H1 (cell line): ENCODE measurements at places on chromosomes 4 and X.

DNA sequence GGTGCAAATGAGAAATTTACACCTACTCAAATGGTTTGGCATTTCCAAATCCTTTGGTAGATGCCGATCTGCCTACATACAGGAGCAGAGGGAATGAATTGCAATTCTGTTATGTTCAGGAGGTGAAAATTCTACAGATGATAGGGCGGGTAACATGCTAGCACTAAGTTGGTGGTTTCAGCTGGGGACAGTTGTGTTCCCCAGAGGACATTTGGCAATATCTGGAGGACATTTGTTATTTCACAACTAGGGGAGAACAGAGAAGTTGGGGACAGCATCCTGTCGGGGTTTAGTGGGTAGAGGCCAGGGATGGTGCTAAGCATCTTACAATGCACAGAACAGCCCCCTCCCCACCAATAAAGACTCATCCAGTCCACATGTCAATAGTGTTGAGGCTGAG, 96.5 kb upstream of the PUDP start:
- no peaks in the 10 kb centered on the region for H3K36me3 ChIP-seq
- no peaks in the 10 kb centered on the region for H3K4me1 ChIP-seq
- no peak for DNase-seq

- no peak for DNase-seq
- no peaks in the 10 kb centered on the region for H3K27me3 ChIP-seq
- no peak overlapping the region for H3K4me3 ChIP-seq
- no peak overlapping the region for H3K27ac ChIP-seq
- no peaks in the 10 kb centered on the region for H3K36me3 ChIP-seq
Measured at GRCh38 chr4:16672421-16672820, 226.0 kb downstream of the LDB2 start.

GRCh38 chr4:24557026-24558025, 27.0 kb downstream of the DHX15 start:
- no peaks in the 10 kb centered on the region for H3K4me1 ChIP-seq
- no peak overlapping the region for H3K27ac ChIP-seq
- no peaks in the 10 kb centered on the region for H3K27me3 ChIP-seq
- no peaks in the 10 kb centered on the region for H3K36me3 ChIP-seq
- no peak overlapping the region for H3K4me3 ChIP-seq
- DNase-seq, result no peak

DNA sequence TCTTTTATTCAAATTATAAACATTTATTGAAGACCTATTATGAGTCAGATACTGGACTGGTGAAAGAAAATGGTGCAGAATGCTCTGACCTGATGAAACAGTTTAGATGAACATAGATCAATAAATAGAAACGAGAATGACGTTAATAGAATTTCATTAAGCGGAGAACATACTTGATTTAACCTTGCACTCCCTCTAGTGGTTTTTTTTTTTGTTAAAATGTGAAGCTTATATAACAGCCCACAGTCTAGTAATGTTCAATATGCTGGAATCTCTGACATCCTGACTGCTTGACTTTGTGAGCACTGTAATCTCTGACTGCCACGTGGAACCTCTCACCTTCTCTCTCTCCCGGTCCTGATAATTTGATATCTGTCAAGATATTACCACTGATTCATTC, 32.3 kb downstream of the HDAC8 start:
- no peak for DNase-seq
- H3K36me3 ChIP-seq, result no peaks in the 10 kb centered on the region
- no peak overlapping the region for H3K4me3 ChIP-seq
- no peaks in the 10 kb centered on the region for H3K4me1 ChIP-seq
- H3K27me3 ChIP-seq, result no peaks in the 10 kb centered on the region
- H3K27ac ChIP-seq, result no peak overlapping the region

GRCh38 chr4:5146248-5146647, 95.0 kb downstream of the STK32B start:
- no peak overlapping the region for H3K27ac ChIP-seq
- H3K36me3 ChIP-seq, result no peaks in the 10 kb centered on the region
- no peaks in the 10 kb centered on the region for H3K27me3 ChIP-seq
- no peak overlapping the region for H3K4me3 ChIP-seq

GRCh38 chrX:111661241-111661640, 19.7 kb upstream of the ALG13 start:
- no peaks in the 10 kb centered on the region for H3K27me3 ChIP-seq
- H3K4me3 ChIP-seq, result no peak overlapping the region
- no peak for DNase-seq
- H3K4me1 ChIP-seq, result no peaks in the 10 kb centered on the region
- no peak overlapping the region for H3K27ac ChIP-seq
- H3K36me3 ChIP-seq, result no peaks in the 10 kb centered on the region

- no peak overlapping the region for H3K4me3 ChIP-seq
- no peak for DNase-seq
- no peaks in the 10 kb centered on the region for H3K27me3 ChIP-seq
- H3K36me3 ChIP-seq, result no peaks in the 10 kb centered on the region
Measured at GRCh38 chr4:176186671-176187395, 8.6 kb downstream of the SPATA4 start.

GRCh38 chr4:36039026-36039425, 205.3 kb downstream of the ARAP2 start:
- H3K27me3 ChIP-seq, result no peaks in the 10 kb centered on the region
- H3K27ac ChIP-seq, result no peak overlapping the region
- H3K4me3 ChIP-seq, result no peak overlapping the region
- no peak for DNase-seq
- H3K4me1 ChIP-seq, result no peaks in the 10 kb centered on the region
- H3K36me3 ChIP-seq, result no peaks in the 10 kb centered on the region

GRCh38 chr4:10311939-10312338, 145.3 kb downstream of the ZNF518B start:
- H3K36me3 ChIP-seq, result no peaks in the 10 kb centered on the region
- H3K27ac ChIP-seq, result no peak overlapping the region
- no peaks in the 10 kb centered on the region for H3K27me3 ChIP-seq
- no peaks in the 10 kb centered on the region for H3K4me1 ChIP-seq
- H3K4me3 ChIP-seq, result no peak overlapping the region
- DNase-seq, result no peak

GRCh38 chrX:150375243-150375770, 12.2 kb downstream of the MAMLD1 start:
- no peaks in the 10 kb centered on the region; the same call in 1 of the 2 replicates for H3K4me1 ChIP-seq
- H3K4me3 ChIP-seq, result no peak overlapping the region
- no peak for DNase-seq
- no peaks in the 10 kb centered on the region for H3K36me3 ChIP-seq

DNA sequence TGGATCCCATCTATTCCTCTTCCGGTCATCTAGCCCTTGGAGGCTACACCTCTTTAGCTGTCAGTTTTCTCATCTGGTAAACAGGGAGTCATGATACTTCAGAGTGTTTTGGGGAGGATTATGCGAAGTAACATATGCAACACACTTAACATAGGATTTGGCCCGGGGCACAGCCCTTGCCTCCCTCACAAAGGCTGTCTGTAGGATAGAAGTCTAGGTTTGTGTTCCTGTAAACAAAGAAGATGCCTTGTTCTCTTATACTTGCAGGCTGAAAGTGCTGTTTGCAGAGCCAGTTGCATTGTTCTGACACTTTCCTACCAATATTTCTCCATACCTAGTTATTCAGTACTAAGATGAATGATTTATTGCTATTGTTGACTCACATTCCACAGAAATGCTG, 2.2 kb upstream of the APELA start:
- no peaks in the 10 kb centered on the region for H3K4me1 ChIP-seq
- no peak overlapping the region for H3K27ac ChIP-seq
- peaks cover 1% of the 10 kb centered on the region for H3K36me3 ChIP-seq
- no peaks in the 10 kb centered on the region for H3K27me3 ChIP-seq
- no peak overlapping the region for H3K4me3 ChIP-seq
- no peak for DNase-seq

DNA sequence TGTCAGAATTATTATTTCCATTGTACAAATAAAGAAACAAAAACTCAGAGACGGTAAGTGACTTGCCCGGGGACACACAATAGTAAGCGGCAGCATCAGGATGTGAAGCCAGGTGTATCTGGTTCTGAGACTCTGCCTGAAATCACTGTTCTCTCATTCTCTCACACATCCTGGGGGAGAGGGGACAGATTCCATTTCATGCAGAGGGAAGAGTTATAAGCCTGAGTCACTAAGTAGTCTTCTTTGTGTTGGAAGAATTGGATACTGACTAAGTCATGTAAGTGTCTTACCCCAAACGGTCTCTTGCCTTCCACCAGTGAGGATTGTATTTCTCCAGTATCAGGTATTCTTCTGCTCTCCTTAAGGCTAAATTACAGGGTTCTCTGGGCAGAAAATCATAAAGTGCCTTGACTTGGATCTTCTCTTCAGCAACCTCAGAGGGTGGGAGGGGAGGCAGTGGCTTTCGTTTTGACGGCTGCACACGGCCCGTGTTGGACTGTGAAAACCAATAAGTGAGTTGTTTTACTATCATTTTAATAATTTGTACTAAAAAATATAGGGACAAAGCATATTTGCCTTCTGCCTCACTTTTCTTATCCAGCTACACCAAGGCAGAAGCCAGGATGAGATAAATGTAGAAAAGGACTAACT, 21.9 kb downstream of the TXK start:
- no peak overlapping the region for H3K27ac ChIP-seq
- no peaks in the 10 kb centered on the region for H3K36me3 ChIP-seq
- no peak for DNase-seq

DNA sequence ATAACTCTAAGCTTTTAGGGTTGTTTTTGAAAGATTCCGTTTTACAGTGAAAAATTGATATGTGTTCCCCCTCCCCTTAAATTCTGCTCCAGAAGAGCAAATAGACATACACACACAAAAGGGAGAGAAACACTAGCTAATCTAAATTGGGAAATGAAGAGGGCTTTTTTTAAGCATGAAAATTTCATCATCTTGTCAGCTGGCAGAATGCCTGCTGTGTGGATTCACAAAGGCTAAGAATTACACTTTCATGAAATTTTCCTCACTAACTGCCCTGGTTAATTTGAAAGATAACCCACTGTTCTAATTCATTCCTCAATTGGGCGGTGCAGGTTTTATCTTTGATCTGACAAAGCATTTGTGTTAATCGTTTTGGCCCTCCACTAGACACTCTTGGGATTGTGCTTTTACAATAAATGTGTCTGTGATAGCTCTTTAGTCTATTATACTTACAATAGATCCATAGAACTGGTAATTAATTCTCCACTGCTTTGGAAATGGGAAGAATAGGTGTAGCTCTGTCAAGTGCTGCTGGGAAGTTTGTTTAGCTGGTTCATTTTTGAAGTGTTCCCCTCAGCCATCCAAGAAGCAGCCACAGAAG, 152.9 kb downstream of the POLA1 start:
- no peak overlapping the region for H3K4me3 ChIP-seq
- H3K36me3 ChIP-seq, result no peaks in the 10 kb centered on the region
- H3K27me3 ChIP-seq, result no peaks in the 10 kb centered on the region
- no peak overlapping the region for H3K27ac ChIP-seq
- DNase-seq, result no peak

DNA sequence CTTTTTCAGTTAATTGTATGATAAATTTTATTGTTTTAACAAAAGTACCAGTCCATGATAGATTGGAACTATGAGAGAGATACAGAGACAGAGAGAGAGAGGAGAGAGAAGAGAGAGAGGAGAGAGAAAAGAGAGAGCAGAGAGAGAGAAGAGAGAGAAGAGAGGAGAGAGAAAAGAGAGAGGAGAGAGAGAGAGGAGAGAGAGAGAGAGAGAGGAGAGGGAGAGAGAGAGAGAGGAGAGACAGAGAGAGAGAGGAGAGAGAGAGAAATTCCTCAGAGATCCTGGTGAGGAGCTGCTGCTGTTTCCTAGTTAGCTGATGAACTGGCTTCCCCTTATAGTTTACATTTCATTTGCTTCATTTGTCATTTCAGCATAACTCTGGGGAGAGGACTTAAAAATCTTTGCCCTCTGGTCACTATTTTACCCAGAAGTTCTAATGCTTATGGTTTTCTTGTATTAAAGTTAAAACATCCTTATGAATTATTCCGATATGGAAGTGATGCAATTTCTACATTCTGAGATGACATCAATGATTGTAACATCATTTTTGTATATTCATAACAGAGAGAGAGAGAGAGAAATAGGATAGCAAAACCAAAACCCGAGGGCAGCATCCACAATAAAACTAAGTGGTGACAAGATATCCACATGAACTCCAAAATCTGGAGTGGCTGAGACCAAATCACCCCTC, 10.8 kb downstream of the CTAG1A start:
- no peak overlapping the region for H3K27ac ChIP-seq
- no peaks in the 10 kb centered on the region for H3K36me3 ChIP-seq
- no peaks in the 10 kb centered on the region for H3K27me3 ChIP-seq
- H3K4me1 ChIP-seq, result no peaks in the 10 kb centered on the region
- no peak overlapping the region for H3K4me3 ChIP-seq
- no peak for DNase-seq

DNA sequence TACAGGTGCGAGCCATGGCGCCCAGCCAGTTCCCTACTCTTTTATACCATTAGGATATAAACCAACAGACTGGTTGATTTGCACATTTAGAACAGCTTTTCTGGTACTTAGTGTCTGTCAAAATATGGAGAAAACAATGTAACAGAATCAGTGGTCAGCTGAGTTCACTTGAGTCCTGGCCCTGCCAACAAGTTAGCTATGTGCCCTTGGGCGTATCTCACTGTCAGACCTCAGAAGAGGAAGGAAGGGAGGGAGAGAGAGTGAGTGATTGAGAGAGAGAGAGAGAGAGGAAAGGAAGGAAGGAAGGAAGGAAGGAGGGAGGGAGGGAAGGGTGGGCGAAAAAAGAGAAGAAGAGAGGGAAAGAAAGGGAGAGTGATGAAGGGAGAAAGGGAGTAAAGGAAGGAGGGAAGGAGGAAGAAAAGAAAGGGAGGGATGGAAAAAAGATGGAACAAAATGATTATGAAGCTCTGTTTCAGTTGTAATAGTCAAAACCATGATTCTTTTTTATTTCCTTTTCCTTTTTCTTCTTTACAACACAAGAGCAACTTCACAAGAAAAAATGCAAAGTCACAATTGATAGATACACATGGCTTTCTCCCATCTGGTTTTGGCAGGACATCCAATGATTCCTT, 55.7 kb upstream of the PDGFRA start:
- H3K27ac ChIP-seq, result no peak overlapping the region
- no peak overlapping the region for H3K4me3 ChIP-seq
- no peaks in the 10 kb centered on the region for H3K4me1 ChIP-seq
- H3K27me3 ChIP-seq, result no peaks in the 10 kb centered on the region

- DNase-seq, result no peak
- H3K4me1 ChIP-seq, result peaks cover 3% of the 10 kb centered on the region; the same call in 1 of the 2 replicates
- no peak overlapping the region for H3K27ac ChIP-seq
Measured at GRCh38 chr4:61938250-61938846, 738.2 kb downstream of the ADGRL3 start.

DNA sequence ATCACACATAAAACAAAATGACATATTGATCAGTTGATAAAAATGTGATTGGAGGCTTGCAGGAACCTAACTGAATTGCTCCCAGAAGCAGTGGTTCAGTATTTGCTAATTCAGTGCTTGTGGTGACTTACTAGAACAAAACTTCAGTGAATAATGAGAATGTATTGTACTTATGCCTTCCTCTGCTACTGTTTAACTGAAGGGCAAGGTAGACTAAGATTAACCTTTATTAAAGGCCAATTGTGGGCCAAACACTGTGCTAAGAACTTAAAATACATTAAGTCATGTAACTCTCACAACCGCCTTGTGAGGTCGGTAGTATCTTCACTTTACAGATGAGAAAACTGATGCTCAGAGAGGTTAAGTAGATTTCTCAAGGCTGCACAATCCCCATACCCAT, 14.9 kb downstream of the IGFBP7 start:
- H3K27ac ChIP-seq, result no peak overlapping the region
- no peaks in the 10 kb centered on the region for H3K36me3 ChIP-seq
- no peaks in the 10 kb centered on the region for H3K27me3 ChIP-seq
- no peak overlapping the region for H3K4me3 ChIP-seq
- DNase-seq, result no peak
- no peaks in the 10 kb centered on the region for H3K4me1 ChIP-seq
